Fibroblast of the aortic adventitia (primary cell): ENCODE measurements at places on chromosomes 4 and X. TPM values are rescaled to one million over a fixed set of nuclear protein-coding genes. Genes with fewer than 3 reads are reported as not detected.

The USP17L18 gene
- total RNA-seq: not detected in 2 replicates

DNA sequence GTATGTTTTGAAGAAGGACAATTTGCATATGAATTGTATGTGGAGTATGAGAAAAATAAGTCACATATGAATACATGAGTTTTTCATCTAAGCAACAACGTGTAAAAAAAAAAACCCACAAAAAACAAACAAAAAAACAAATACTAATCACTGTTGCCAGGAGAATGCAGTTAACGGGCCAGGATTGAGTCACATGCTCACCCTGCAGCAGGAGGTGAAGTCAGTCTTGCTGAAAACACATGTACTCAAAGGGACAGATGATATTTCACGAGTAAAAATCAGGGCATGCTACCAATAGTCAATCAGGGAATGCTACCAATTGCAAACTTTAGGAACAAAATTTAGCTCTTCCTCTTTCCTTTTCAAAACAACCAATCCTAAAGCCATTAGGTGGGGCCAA lies 10.4 kb upstream of the DCLK2 start:
- DNase-seq: no peak

The CC2D2A gene
- 41.0 and 52.9 TPM in 2 replicates for total RNA-seq

GRCh38 chr4:160745126-160745525 lies 1418.7 kb downstream of the FSTL5 start:
- DNase-seq: no peak

DNA sequence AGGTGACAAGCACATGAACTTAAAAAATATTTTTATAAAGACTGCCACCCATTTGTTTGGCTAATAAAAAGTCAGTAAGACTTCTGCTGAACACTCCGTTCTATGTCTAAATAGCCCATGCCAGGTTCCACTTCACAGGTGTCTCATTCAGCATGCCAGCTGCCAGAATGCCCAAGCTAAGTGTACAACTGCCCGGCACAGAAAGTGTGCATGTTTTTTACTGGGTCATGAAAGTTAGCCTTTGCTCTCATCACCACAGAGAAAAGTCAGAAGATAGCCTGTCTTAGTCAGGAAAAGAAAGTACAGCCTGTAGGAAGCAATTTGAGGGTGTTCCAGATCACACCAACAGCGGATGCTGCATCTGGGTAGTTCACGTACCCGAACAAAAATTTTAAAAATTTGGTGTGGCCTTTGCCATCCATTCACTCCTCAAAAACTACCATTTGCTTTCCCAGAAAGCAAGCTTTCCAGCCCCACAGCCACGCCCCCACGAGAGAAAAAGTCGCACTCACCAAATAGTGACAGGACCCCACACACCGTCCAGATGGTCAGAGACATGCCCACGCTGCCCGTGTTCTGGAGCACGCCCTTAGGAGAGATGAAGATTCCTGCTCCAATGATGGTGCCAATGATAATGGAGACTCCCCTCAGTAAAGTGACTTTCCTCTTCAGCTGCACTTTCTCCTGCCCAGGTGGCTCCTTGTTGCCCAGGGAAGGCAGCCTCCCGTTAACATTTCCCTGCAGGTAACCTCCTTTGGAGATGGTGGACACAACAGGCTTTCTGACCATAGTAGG lies 671 bp downstream of the SLC7A11 start:
- DNase-seq: peak; percentile 61

The RNF150 gene
- total RNA-seq: 0.57 and 0.99 TPM in 2 replicates

DNA sequence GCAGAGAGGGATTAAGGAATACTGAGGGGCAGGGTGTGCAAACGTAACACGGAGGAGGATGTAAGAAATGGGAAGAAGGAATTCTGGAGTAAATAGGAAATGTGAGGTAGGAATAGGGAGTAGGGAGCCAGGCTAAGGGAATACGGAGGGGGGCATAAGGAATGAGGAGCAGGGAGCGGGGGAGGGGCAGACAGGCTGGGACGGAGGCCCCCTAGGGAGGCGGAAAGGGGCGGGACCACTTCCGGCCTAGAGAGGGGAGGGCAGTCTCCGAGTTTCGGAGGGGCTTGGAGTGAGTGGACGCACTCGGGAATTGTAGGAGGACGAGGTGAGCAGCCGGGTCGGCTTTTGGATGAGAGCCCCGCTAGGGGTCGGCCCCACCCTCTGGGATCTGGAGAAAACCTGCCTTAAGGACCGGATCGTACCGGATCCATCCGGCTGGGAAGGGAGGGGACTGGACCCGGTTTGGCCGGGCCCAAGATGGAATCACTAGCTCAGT lies 612 bp downstream of the MAGED2 start:
- DNase-seq: no peak
